ENCODE measurements at places on chromosomes 7 and 10.
A peak's percentile ranks its signal among the peaks of the same experiment; 100 is the strongest.

GRCh38 chr10:109978481-109978880 lies 29.3 kb upstream of the ADD3 start:
- DNase-seq: peak; percentile 60

- DNase-seq: no peak
These were observed 88.6 kb upstream of the PPP1R3A start for GRCh38 chr7:114007386-114007785.

DNA sequence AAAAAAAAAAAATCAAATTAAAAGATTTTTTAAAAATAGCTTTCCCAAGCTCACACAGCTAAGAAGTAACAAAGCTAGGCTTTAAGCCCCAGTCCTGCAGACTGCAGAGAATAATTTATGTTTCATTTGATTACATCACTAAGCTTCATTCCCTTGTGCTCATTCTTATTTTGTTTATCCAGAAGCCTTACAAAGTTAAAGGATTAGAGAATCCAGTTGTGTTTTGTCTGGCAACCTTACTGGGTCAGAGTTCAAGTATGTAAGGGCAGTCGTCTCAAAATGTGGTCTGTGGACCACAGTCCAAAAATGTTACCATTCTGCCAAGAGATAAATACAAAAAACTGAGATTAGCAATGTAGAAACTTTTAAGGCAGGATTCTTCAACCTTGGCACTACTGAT lies 32.1 kb upstream of the EZH2 start:
- no peak for DNase-seq

- DNase-seq: no peak
These were observed 48.4 kb downstream of the UNC5B start for GRCh38 chr10:71260622-71261325.

GRCh38 chr10:110408203-110408871 lies 89.4 kb upstream of the DUSP5 start:
- DNase-seq: no peak

DNA sequence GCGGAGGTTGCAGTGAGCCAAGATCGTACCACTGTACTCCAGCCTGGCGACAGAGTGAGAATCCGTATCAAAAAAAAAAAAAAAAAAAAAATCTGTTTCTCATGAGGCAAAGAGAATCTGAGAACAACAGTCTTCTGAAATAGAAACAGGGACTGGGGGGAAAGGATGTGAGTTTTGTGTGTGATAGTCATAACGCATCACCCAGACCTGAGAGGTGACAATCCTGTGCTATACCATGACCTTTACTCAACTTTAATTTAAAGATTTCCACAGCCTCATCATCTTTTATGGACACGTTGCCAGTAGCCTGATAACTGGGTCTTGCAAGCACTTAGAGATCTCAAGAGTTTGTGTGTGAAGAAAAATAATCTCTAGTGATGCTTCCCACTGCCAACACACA lies 2.3 kb downstream of the ATXN7L1 start:
- no peak for DNase-seq

- DNase-seq: no peak
These were observed 265.4 kb upstream of the C7orf33 start for GRCh38 chr7:148325208-148325607.

- no peak for DNase-seq
These were observed 98.5 kb upstream of the PPP2R2D start for GRCh38 chr10:131802156-131802915.

DNA sequence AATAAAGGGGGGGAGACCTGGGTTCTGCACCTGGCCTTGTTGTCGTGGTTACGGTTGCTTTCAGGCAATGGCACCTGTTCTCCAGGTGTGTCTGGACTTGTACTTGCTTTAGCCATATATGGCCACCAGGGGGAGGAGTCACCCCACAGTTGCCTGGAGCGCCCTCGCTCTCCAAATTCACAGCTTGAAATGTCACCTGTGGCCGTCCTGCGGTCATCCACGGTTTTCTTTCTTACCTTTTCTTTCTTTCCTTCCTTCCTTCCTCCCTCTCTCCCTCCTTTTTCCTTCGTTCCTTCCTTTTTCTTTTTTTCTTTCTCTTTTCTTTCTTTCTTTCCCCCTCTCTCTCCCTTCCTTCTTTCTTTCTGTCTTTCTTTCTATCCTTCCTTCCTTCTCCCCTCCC lies 157.2 kb upstream of the ZNF92 start:
- DNase-seq: peak; percentile 50

DNA sequence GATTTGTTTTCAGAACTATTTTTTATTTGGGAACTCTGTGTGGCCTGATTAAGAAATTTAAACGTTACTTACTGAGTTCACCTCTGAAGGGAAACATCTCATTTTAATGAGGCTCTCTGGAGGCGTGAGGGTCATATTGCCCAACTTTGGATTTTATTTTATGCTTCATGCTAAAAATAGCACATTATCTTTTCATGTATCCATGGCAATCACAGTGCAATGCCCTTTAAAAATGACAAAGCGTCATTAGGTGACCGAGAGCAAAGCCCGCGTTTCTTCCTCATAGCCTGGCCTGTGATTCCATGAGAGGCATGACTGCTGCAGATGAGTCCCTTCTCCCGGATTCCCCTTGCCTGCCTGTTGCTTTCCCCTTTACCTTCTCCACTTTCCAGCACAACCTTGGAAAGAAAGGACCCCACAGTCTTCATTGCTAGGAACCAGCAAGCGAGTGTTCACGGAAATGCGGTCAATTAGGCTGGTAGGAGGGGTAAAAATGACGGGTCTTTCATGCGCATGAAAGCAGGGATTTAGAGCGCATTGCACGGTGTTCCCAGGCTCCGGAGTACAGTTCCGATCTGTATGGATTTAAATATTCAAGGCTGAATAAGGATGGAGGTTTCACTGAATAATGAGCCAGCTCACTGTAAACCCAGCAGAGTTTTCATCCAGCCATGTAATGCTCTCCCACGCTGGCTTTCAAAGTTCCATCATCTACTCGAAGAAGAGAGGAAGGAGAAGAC lies 98.2 kb upstream of the PITRM1 start:
- no peak for DNase-seq

DNA sequence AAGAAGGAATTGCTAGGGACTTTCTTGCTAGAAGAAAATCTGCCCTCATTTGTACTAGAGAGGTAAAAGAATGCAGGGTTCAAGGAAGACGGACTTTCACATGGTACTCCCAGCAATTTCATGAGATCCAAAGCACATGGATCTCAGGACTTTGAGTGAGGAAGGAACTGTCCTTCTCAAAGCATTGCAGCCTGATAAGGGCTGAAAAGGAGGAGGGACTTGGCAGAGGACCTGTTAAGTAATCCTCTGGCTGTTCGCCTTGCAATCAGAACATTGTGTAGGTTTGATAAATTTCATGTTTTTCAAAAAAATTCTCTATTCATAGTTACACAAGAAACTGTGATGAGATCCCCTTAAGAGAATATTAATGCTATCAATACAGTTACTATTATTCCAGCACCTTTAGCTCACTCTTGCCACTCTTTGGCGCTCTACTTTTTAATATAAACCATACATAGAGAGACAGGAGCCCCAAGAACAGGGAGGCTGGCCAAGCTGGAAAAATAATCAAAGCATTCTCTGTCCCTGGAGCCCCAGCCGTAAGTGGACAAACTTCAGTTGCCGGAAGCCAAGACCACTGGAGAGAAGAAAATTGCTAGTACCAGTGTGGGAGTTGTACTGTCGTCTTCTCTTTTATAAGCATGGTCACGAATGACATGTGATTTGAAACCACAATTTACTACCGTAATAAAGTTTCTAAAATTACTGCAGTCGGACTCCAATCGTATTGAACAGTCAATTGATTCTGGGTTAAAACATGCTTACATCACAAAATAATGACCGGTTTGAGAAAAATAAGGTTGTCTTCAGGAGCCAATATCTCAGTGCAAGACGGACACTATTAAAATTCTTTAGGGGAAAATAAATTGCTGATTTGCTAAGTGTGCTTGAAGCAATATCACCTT lies 424.4 kb downstream of the SDK1 start:
- no peak for DNase-seq

- no peak for DNase-seq
These were observed 88.1 kb downstream of the SEMA3C start for GRCh38 chr7:80830584-80831285.

DNA sequence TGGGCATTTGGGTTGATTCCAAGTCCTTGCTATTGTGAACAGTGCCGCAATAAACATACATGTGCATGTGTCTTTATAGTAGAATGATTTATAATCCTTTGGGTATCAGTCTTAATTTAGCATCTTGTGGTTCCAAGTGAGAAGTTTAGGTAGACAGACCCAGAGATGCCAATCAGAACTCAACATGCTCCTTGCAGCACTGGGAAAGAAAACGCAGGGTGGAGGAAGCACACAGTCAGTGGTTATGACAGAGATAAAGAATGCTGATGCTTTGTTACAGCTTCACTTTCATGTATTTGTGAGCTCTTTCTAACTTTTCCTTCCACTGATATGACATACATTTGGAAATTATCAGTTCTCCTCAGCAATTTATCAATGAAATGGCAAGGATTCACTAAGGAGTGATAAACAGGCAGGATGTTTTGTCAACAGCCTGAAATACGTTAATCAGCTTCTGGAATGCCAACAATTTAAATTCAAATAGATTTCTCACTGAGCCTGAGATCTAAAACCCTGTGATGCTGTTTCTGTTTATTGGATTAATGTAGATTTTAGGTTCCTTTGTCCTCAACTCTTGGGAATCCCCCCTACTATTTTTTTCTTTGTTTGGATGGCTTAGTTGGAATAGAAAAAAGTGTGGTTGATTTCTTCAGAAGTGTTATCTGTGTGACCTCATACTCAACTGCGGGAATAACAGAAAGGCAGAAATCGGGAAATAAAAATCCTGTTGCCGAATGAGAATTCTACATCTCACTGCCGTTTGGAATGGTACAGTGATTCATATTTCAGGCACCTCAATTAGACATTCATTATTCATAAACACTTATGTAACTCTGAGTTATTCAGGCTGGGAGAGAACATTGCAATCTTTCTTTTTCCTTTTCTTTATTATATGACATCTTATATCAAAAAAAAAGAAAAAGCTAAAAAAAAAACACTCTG lies 675.0 kb downstream of the CNTNAP2 start:
- DNase-seq: no peak

- DNase-seq: no peak
These were observed 322.6 kb downstream of the GRID1 start for GRCh38 chr10:86044029-86044428.

GRCh38 chr10:25959540-25960232 lies 25.7 kb downstream of the MYO3A start:
- no peak for DNase-seq

- DNase-seq: no peak
These were observed 16.9 kb upstream of the GET4 start for GRCh38 chr7:859359-860030.

GRCh38 chr10:126156503-126156902 lies 231.8 kb downstream of the ADAM12 start:
- DNase-seq: no peak

- DNase-seq: no peak
These were observed 45.4 kb upstream of the GRM3 start for GRCh38 chr7:86598311-86598710.

- no peak for DNase-seq
These were observed 312.8 kb upstream of the ZMIZ1 start for GRCh38 chr10:78755877-78756455.

DNA sequence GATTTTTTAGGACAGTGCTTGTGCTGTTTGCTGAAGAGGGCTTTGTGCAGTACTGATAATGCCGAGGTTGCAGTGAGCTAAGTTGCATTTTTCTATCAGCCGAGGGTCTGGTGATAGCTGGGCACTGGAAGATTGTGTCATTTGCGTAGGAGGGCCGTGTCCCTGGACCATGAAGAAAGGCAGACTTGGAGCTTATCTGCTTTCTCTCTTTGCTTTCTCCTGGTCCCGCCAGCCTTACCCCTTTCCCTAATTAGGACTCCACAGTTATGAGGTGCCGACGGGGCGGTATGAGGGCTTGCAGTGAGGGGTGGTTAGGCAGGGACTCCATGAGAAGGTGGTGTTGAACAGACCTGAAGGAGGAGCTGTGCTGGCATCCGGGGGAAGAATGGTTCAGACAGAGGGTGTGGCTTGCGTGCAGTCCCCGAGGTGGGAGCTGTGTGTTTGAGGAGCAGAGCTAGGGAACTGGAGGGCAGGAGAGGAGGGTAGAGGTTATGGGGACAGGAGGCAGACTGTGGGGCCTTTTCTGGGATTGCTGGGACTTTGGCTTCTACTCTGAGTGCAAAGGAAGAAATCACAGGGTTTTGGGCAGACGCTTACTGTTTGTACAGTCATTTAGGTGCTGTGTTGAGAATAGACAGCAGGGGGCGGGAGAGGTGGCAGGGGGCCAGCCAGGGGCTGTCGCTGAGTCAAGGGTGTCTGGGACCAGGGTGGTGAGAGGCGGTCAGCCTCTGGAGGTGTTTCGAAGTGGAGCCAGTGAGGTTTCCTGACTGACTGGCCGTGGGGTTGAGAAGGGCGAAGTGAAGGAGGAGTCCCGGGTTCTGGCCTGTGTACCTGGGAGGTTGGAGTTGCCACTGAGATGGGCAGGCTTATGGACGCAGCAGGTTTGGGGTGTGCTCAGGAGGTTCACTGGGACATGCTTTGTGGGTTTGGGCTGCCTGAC lies 43.4 kb downstream of the PRF1 start:
- peak; percentile 59 for DNase-seq

- no peak for DNase-seq
These were observed 138.7 kb upstream of the CELF2 start for GRCh38 chr10:10878963-10879362.

GRCh38 chr10:98748298-98748697 lies 301.6 kb upstream of the HPS1 start:
- DNase-seq: no peak

DNA sequence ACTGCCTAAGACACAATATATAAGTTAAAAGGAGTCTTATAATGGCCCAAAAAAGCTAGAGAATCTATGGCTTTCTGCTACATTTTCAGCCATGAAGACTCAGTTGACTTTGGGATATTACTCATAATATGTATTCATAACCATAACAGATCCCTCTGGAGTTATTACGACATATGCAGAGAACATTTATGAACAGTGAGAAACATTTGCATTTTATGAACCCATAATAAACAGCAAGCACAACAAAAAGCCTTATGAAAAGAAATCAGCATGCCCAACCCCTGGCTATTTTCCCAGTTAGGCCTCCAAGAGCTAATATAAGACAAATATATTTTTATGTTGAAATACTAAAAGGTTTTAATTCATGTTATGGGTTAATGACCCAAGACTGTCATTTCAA lies 52.4 kb downstream of the ARMH3 start:
- DNase-seq: no peak

GRCh38 chr10:50529660-50530059 lies 94.1 kb downstream of the SGMS1 start:
- no peak for DNase-seq

GRCh38 chr10:129847741-129848483 lies 116.2 kb downstream of the EBF3 start:
- no peak for DNase-seq

GRCh38 chr10:75398692-75399460 lies 2.7 kb downstream of the ZNF503 start:
- no peak for DNase-seq

DNA sequence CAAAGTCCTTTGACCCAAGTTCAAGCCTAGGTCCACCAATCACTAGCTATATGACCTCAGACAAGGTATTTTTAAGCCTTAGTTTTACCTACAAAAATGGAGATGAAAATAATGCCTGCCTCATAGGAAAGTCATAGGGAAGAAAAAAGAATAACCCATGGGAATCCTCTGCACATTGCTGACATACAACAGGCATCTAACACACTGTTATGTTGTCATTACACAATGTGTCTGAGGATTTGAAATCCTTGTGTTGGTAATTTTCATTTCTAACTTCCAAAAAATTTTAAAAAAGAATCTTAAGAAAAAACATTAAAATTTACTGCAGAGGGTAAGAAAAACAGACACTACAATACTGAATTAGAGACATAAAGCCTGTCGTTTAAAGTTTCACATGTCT lies 5.7 kb downstream of the ANK3 start:
- no peak for DNase-seq

- peak; percentile 10 for DNase-seq
These were observed 515 bp downstream of the RALA start for GRCh38 chr7:39623732-39624441.
